ENCODE measurements at places on chromosomes 12 and 14.

GRCh38 chr14:51294951-51295525 lies 55.0 kb downstream of the TMX1 start:
- DNase-seq, result no peak

DNA sequence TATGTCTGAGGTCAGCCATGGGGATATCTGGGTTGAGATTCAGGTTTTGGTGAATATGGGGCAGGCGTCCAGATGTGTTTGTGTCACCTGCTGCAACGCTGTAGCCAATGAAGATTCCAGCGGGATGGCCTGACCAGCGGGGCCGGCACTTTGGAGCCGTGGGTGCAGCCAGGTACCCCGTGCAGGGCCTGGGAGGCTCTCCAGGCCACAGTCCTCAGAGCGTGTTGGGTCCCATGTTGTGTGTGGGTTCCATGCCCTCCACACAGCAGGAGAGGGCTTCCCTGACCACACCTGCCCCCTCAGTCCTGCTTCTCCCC lies 2.8 kb upstream of the TEX22 start:
- DNase-seq, result no peak

DNA sequence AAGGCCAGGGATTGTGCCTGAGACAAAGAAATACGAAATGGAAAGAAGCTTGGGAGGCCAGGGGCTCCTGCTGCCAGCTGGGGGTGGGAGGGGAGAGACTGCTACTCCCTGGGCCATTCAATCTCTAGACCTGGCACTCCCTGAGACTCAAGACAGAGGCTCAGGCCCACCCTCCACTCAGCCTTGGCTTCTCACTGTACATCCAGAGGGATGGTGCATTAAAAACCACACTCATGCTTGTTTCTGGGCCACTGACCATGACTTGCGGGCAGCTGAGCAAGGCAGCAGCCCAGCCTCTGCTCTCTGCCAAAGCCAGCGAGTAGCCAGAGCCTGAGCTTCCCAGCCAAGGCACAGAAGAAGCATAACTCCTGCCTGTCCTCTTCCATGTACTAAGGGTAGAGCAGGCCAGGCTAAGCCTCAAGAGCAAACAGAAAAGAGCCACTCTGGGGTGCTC lies 41.5 kb downstream of the PITPNM2 start:
- no peak for DNase-seq

DNA sequence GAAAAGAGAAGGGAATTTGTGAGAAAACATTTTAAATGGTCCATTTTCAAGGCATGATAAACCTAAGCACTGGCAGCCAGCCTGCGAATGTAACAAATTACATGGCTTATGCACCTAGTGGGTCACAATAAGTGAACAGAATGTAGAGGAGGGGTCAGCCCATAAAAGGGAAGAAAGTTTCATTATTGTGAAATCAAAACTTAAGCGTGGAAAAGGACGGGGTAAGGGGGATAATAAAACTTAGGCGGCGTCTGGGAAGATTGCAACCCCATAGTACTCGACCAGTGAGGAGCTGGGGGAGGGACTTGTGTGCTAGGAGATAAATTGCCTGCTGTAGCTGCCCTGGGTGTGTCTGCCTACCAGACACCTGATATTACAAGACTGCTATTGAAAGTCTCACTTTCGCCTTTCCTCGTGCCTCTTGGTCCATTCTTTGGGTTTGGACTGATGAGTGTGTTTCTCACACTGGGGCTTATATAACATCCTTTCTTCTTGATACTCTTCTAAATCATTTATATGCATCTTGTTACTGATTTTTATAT lies 40.6 kb downstream of the ZDHHC17 start:
- DNase-seq, result no peak

- no peak for DNase-seq
Measured at GRCh38 chr14:57375156-57375555, 15.2 kb upstream of the NAA30 start.

DNA sequence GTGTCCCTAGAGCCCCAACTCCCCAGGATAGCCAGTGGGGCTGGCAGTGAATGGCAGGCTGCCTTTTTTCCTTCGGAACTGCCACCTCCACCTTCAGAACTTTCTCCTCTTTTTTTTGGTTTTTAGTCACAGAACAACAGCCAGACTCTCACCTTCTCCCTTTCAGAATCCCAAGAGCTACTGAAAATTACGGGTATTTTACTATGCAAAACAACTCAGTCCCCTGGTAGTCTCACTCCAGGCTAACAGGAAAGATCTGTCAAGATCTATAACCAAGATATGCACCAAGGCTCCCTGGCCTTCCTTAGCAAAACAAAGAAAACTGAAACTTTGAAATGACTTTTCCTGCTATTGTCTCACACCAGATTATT lies 12.5 kb downstream of the PLEKHG6 start:
- DNase-seq, result no peak

GRCh38 chr12:48788524-48788853 lies 400 bp downstream of the ADCY6 start:
- no peak for DNase-seq

DNA sequence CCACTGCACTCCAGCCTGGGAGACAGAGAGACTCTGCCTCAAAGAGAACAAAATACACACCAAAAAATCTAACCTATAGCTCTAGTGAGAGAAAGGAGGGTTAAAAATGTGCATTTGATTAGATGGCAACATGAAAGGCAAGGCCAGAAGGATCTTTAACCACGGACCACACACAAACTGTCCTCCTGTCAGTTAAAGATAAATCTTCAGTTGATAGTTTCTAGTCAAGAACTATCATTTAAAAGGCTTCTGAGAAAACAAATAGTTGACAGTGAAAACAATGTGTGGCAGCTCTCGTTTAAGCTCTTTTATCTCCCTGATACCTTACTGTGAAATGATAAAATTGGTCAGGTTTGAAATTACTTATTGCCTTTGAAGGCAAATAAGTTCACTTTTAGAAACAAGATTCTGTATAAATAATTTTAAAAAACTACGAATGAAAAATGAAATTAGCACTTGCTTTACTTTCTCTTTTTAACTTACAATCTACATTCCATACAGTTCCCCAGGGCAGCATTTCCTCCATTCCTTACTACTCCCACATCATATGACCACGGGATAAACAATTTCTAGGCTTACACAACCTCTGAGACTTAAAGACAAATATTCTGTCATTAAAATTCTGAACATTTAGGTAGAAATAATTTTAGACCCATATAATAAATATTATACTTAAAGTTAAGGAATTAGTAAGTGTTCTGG lies 71.4 kb upstream of the GNPNAT1 start:
- no peak for DNase-seq

DNA sequence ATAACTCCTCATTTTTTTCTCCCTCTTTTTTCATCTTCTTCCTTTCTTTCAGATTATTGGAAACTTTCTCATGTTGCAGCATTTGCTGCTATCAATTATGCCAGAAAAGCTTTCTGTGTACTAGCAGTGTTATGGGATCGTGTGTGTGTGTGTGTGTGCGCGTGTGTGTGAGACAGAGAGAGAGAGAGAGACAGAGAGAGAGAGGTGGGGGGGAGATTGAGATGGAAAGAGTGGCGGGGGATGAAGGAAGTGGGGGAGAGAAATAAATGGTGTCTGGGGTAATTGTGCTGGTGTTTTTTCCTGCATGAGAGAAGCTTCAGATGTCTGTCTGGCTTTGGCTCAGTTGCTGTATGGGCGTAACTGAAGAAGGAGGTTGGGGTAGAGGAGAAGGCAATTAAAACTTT lies 268.9 kb downstream of the RAD51B start:
- DNase-seq, result no peak

GRCh38 chr12:67884596-67884995 lies 104.7 kb upstream of the IFNG-AS1 start:
- no peak for DNase-seq

GRCh38 chr12:113751513-113751912 lies 214.6 kb downstream of the RBM19 start:
- DNase-seq, result no peak

- no peak for DNase-seq
Measured at GRCh38 chr14:23610090-23610814, 25.9 kb upstream of the DHRS2 start.

- DNase-seq, result no peak
Measured at GRCh38 chr14:24054324-24054641, 2.5 kb downstream of the CARMIL3 start.

GRCh38 chr14:25537846-25538455 lies 488.0 kb upstream of the STXBP6 start:
- DNase-seq, result no peak

DNA sequence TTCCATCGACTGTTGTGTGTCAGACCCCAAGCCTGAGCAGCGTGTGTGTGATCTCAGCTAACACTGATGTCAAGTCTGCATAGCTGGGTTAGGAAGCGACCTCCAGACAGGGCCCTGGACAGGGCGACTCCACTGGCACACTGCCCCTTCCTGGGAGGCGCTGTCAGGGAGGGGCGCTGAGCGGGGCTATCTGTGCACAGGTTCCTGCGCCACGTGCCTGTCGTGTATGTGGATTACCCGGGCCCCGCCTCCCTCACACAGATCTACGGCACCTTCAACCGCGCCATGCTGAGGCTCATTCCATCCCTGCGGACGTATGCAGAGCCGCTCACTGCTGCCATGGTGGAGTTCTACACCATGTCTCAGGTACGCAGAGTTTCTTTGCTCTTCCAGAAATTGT lies 53.9 kb downstream of the DYNC1H1 start:
- no peak for DNase-seq

DNA sequence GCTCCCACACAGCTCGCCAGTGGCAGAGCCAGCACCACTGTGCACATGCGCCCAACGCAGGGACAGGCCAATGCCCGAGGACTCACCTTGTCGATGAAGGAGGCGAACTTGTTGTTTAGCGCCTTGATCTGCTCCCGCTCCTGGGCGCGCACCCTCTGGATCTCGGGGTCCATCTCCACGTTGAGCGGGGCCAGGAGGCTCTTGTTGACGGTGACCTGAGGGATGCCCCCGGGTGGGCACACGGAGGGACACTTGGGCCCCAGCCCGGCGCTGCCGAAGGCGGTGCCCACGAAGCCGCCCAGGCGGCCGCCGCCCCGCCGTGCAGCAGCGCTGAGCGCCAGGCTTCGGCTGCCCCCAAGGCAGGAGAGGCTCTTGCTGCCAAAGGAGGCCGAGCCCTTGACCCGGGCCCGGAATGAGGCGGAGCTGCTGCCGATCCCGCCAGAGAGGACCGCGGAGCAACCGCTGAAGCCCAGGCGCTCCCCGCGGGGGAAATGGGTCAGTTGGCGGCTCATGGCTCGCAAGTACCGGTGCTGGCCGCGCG lies at the start of gene KRT72:
Gene KRT72 (minus strand): TSS at position 523 of the 541 bp plus-strand sequence. CDS start 11 bp downstream, at position 512.
- no peak for DNase-seq

DNA sequence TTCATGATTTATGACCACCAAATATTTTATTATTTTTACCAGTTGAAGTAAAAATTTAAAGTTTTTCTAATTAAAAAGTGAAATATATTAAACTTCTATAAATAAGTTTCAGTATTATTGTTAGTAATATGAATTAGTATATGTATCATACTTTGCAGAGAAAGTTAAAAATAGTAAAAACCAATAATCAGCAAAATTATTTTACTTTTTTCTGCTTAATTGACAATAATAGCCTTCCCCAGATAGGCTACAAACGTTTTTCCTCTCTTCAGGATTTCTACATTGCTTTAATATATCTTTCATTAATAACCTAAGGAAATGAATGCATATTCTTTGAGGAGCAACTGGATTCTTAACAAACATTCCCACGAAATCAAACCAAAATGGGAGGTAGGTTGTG lies 543.5 kb downstream of the ETNK1 start:
- no peak for DNase-seq

DNA sequence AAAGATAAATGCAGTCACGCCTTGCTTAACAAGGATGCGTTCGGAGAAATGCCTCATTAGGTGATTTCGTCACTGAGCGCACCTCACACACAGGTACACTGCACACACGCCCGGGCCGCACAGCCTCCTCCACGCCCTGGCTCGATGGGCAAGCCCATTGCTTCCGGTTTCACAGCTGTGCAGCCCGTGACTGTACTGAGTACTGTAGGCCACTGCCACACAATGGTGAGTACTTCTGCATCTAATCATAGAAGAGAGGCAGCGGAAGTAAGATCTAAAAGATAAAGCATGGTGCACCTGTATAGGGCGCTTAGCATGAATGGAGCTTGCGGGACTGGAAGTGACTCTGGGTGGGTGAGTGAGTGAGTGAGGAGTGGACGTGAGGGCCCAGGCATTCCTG lies 4.3 kb downstream of the RIMBP2 start:
- DNase-seq, result no peak

GRCh38 chr12:122503147-122503751 lies 2.5 kb upstream of the ZCCHC8 start:
- no peak for DNase-seq

DNA sequence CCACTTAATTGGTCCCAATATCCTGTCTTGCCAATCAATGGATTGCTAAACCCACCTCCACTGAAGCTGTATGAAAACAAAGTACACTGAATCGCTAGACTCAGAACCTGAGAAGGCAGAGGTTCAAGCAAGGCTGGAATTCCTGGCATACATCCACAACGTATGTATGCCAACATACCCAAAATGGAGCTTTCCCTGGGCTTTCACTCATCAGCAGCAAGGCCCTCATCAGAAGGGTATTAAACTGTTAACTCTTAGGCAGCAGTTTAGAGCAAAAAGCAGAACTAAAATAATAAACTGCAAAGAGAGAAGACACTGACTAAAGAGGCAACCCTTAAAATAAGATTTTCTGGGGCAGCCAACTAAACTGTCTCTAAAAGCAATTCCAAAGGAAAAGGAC lies 13.6 kb downstream of the MED13L start:
- no peak for DNase-seq

- DNase-seq, result no peak
Measured at GRCh38 chr14:104796687-104797081, 1.1 kb upstream of the AKT1 start.

DNA sequence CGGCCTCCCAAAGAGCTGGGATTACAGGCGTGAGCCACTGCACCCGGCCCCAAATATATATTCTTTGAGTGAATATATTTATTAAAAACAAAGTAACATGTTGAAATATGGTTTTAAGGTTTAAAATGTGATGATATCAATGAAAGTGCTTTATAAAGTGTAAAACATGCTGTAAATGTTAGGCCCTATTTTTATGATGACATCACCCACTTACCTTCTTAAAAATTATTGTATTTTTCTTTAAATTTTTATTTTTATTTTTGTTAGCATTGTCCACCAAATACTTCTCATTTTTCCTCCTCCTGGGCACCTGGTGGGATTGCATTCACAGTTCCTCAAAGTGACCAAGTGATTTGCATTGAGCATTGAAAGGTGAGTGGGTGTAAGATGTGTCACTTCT lies 152.6 kb upstream of the TBX3 start:
- no peak for DNase-seq

DNA sequence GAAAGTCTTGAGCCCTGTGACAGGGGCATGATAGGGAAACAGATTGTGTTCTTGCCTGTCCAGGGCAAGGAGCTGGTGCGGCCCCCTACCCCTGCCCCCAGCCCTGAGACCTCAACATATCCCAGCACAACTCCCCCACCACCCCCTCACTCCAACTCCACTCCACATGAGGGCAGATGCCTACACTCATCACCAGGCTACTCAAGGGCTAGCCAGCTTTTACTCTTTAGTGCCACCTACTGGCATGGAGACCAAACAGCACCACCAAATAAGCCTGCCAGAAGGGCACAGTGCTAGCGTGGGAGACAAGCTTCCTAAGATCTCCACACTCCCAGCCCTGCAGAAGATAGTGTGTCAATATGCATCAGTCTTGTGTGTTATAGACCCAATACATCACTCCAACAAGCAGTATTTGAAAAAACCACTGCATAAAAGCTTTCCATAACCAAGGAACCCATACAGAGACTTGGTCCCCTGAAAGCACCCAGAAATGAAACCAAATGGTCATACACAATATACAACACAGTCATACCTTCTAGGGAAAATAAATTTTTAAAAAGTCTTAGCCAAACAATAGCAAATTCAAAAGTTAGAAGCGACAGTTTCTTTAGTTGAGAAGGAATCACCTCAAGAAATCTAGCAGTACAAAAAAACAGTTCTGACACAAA lies 154.4 kb downstream of the KCNK10 start:
- DNase-seq, result peak; percentile 12

Measured in stimulated activated CD8-positive, alpha-beta memory T cell treated with anti-CD3 and anti-CD28 coated beads, Interleukin-4, amount 100 ng/mL, for 4 hours (primary cell).